ENCODE measurements at places on chromosomes 7 and 10.

GRCh38 chr10:70987396-70988130 is 99.2 kb upstream of the PCBD1 start:
- no peak for DNase-seq

DNA sequence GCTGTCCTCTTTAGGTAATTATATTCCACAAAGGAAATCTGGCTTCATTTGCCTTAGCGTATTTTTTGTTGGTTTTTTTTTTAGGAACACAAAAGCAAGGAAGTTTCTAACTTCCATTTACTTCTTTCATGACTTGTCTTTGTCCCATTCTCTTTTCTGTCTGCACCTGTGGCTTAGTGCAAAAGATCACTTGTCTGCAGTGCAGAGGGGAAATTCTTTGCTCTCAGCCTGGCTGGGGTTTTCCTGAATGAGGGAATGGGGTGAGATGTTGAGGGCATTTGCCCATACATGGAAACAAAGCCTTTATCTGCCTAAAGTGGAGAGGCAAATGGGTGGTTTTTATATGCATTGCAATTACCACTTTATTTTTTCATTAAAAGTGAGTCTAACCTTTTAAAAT is 361.1 kb upstream of the IGFBP3 start:
- DNase-seq, result no peak

- no peak for DNase-seq
Observed at GRCh38 chr10:4426866-4427265, 399.1 kb upstream of the AKR1E2 start.

DNA sequence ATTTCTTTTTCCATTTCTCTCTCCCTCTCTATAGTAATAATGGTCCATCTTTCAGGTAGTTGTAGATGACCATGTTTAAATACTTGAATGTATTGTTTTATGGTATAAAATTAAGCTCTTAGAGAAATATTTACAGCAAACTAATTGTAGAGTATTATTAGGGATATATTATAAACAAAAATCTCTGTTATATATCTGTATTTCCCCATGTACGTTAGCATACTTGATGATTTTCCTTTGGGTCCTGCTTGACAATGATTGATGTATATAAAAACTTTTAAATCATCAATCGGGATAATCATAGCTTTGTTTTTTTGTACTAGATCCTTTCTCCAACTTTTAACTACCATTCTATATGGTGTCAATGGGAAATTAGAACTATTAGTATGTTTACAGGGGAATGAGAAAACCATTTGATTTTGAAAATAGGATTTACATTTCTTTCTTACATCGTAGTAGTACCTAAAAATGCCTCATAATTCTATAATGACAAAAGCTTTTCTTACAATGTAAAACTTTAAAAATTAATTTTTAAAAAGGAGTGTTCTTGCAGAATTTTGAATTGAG is 117.5 kb upstream of the CDK13 start:
- DNase-seq, result no peak

- no peak for DNase-seq
Observed at GRCh38 chr10:52615331-52615730, 157.3 kb downstream of the MBL2 start.

DNA sequence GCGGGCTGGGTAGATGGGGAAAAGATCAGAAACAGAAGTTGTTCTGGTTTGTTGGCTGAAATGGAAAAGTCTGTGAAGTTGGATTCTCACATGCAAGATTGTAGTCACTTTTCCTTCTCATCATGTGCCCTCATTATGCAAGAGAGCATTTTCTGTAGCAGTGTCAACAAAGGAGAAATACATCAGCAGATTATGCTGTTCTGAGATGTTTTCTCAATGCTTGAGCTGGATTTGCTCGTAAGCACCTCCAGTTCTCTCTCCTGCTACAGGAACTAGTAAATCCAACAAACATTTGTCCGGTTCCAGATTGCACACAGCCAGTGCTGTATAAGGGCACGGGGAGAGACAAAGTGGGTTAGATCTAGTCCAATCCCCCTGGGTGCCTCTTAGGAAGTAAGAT is 90.0 kb downstream of the GATA3 start:
- no peak for DNase-seq

DNA sequence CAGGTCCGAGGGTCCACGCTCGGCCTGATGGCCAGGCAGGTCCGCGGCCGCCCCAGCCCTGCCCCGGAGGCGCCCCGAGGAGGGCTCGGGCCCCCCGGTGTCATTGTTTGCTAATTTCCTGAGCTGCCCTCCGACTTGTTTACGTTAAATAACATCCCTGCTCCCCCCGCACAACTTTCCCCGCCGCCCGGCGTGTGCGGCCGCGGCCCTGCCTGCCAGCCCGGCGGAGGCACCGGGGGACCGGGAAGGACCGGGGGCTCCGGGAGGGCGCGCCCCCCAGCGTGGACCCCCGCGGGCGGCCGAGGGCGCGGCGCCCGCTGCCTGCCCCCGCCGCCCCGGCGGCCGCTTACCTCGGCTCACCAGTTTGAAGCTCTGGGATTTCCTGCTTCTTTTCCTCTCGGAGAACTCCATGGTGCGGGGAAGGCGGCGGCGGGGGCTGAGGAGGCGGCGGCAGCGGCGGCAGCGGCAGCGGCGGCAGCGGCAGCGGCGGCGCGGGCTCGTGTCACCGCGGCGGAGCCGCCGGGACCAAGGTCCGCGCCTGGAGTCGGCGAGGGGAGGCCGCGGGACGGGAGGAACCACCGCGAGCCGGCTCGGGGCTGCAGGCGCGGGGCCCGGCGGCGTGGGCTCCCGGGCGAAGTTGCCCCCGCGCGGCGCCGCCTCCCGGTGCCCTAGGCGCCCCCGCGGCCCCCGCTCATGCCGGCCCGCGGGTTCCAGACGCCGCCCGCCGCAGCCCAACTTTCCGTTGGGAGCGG is 515 bp downstream of the BEND7 start:
- no peak for DNase-seq

- no peak for DNase-seq
Observed at GRCh38 chr7:73716318-73716890, 3.1 kb downstream of the STX1A start.

GRCh38 chr10:35606430-35606829 is 1.3 kb downstream of the GJD4 start:
- DNase-seq, result no peak

DNA sequence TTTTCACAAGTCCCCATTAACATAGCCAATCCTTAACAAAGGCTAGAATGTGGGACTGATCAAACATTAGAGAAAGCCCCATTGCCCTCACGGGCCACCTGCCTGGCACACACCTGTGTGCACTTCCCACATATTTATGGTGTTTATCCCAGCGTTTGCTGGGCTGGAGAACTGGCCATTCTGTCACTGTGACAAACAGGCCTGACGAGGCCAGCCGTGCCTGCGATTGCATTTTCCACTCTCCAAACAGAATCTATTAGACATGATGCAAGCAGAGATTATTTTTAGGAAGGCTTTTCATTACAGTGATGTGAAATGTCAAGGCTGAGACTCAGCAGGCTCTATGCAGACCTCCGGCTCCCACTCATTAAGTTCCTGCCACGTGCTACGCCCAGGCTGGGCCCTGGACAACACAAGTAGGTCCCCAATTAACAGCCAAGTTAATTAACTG is 20.4 kb downstream of the PTPRN2 start:
- DNase-seq, result no peak

- DNase-seq, result no peak
Observed at GRCh38 chr10:5537684-5538083, 12.9 kb downstream of the CALML3 start.

DNA sequence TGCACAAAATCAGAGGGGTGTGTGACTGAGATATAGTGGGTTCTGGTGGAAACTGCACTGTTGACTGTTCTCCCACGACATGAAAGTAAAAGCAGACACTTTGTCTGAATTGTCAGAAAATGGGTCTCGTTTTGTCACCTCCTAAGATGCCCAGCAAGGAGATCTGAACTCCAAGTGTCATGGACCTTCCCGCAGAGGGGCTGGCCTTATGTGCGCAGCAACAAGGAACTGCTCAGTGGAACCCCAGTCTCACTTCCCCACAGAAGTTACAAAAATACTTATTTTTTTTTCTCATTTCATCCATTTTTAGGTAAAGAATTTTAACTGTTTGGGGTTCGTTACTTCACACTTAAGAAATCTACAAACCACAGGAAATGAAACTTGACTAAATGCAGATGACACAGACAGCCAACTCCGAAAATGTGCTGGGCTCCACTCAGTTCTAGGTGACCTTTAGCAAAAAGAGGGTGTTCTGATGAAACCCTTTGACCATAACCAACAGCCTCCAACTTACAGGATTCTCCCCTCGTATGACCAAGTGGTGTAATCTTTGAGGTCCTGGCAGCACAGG is 115.0 kb downstream of the FAM107B start:
- peak; percentile 66 for DNase-seq

DNA sequence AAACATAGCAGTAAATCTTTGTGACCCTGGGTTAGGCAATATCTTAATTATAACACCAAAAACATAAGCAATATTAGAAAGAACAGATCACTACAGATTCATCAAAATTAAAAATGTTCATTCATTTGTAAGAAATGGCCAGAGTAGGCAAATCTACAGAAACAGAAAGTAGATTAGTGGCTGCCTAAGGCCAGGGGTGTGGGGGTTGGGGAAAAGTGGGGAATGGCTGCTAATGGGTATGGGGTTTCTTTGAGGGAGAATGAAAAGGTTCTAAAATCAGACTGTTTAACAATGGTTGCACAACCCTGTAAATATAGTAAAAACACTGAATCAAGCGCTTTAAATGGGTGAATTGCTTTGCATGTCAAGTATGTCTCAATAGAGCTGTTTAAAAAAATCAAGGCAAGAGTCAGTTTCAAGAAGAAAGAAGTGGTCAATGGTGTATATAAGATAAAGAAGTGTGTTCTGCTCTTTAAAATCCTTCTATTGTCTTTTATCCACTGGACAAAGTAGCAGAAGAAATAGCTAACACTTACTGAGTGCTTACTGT is 42.6 kb downstream of the CDK6 start:
- no peak for DNase-seq

DNA sequence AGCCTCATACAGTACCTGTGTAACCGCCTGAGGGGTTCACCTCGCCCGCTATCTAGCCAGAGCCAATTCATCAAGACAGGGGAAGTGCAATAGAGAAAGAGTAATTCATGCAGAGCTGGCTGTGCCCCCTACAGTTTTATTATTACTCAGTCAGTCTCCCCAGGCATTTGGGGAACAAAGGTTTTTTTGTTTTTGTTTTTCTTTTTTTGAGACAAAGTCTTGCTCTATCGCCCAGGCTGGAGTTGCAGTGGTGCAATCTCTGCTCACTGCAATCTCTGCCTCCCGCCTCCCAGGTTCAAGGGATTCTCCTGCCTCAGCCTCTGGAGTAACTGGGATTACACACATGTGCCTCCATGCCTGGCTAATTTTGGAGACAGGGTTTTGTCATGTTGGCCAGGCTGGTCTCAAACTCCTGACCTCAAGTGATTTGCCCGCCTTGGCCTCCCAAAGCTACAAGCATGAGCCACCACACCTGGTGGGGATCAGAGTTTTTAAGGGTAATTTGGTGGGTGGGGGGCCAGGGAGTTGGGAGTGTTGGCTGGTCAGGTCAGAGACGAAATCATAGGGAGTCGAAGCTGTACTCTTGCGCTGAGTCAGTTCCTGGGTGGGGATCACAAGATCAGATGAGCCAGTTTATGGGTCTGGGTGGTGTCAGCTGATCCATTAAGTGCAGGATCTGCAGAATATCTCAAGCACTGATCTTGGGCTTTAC is 116.5 kb downstream of the MARCHF5 start:
- no peak for DNase-seq

GRCh38 chr7:36775061-36775620 is 50.8 kb upstream of the AOAH start:
- no peak for DNase-seq

DNA sequence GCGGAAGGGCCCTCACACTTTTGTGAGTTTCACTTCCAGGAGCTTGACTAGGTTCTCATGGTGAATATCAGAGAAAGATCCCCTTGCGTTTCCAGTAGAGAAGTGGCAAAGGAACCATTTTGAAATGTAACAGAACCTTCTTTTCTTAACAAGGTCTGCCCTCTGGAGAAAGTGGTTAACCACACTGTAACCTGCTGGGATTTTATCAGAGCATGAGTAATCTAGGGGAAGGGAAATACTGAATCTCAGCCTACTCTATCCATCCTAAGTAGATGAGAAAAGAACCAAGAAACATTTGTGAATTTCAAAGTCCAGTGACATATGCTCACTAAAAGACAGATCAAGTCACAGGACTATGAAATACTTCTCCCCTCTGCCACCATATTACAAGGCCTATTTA is 235.5 kb downstream of the ZEB1 start:
- DNase-seq, result no peak

DNA sequence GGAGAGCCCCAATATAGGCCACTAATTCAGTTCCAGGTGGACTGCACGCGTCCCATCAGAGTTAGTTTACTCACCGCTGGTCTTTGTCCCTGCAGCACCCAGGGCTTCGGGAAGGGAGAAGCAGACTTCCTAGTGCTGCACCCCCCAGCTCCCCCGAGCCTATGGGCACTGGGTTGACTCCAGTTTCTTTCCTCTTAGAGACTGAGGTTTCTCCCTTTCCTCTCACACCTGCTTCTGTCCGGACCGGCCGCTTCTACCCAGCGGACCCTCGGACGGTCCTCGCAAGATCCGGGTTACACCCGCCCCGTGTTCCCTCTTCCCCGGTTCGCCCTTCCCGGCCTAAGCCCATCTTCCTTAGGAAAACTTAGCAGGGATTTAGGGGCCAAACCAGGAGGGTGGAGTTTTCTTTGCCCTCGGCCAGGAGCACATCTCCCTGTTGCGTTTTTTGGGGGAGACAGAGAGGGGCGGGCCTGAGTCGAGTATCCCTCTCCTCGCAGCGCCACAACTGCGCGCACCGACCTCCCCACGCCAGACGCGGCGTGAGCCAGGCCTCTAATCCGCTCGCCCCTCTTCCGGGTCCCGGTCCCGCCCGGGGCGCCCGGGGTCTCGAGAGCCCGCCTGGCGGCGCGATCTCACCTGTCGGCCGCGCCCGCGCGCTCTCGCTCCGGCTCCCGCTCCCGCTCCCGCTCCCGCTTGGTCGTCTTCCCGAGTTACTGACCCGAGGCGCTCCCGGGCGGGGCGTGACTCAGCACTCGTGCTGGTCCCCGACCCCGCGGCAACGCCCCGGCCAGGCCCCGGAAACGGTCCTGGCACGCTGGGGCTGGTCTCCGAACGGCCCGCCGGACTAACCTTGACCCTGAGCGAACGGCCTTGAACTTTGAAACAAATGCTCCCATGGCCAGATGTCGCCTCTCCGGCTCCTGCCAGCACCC is at the start of gene AIFM2:
Gene AIFM2, minus strand, starts transcription at position 728 of the 932 bp plus-strand sequence. CDS start 8,741 bp downstream, outside the sequence.
- DNase-seq, result peak; percentile 47

DNA sequence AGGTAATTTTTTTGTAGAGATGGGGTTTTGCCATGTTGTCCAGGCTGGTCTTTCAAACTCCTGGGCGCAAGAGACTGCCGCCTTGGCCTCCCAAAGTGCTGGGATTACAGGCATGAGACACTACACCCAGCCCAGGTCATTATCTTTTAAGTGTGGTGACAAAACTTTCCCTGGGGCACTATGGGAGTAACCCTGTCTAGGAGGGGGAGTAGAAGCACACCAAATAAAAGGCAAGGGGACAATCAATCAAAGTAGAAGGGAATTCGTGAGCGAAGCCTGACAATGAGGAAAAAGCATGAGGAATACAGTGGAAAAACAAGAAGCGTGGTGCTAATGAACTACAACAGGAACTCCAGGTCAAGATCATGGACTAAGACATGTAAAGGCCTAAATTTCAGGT is 31.4 kb downstream of the IDE start:
- no peak for DNase-seq

- no peak for DNase-seq
Observed at GRCh38 chr7:11366118-11366517, 392.4 kb downstream of the PHF14 start.

- no peak for DNase-seq
Observed at GRCh38 chr7:98056580-98056979, 50.1 kb upstream of the LMTK2 start.

Measured in CD4-positive, alpha-beta T cell treated with Interleukin-6 for 4 hours (primary cell).